Fibroblast of skin of left biceps (primary cell): ENCODE measurements at places on chromosomes 6 and 20.

DNA sequence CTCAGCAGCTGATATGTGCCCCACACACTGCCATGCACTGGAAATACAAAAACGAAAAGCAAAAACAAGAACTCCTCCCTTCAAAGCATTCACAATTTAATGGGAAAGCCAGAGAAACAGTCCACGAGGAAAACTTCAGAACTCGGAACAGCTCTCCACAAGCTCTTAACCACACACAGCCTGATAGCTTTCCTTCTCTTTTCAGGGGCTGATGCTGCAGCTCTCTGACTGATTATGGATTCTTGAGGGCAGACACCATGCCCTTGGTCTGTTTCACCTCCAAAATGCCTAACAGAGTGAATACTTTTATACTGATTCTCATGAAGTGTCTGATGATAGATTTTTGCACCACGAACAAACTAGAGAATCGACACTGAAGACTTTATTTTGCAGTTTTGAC is 282.1 kb downstream of the CD83 start:
- DNase-seq = no peak

- DNase-seq = no peak
Measured at GRCh38 chr6:163446549-163446948, 32.0 kb downstream of the QKI start.

GRCh38 chr20:58498470-58499068 is 16.6 kb downstream of the APCDD1L start:
- no peak for DNase-seq

DNA sequence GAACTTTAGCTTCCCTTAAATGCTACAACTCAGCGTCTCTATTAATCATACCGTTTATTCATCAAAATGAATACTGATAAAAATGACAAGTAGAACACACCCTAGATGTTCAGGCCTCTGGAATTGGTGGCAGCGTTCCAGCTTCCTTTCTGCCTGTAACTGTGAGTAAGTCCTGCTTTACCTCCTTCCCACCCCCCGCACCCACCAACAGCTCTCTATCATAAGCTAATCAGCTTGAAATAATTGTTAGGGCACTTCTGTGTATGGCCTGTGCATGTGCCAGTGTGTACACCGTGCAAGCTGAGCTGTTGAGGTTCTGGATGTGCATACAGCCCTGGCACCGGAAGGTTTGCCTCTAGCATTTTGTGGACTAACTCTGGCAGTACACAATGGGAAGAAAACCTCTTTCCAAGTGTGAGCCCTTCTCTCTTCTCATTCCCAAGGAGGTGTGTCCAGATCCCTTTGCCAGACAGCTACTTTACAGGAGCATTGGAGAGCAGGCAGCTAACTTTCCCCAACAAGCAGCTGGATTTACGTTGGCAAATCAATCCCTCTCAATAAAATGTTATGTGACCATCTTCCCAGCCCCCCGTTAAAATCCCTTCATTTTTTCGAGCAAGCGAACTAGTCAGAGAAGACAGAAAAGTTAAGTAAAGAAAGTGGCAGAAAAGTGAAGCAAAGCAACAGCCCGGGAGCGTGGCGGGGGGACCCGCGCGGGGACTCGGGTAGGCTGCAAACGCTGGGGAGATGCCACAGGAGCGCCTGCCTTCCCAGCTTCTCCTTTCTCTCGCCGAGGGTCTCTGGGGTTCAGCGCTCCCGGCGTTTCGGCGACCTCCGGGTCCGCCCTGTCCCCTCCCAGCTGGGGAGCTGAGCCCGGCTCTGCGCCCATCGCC is 803 bp upstream of the ADGRG6 start:
- DNase-seq = peak; percentile 28

GRCh38 chr20:49853640-49854039 is 41.0 kb downstream of the SLC9A8 start:
- no peak for DNase-seq

GRCh38 chr6:81769824-81770223 is 17.3 kb upstream of the TENT5A start:
- DNase-seq = no peak

DNA sequence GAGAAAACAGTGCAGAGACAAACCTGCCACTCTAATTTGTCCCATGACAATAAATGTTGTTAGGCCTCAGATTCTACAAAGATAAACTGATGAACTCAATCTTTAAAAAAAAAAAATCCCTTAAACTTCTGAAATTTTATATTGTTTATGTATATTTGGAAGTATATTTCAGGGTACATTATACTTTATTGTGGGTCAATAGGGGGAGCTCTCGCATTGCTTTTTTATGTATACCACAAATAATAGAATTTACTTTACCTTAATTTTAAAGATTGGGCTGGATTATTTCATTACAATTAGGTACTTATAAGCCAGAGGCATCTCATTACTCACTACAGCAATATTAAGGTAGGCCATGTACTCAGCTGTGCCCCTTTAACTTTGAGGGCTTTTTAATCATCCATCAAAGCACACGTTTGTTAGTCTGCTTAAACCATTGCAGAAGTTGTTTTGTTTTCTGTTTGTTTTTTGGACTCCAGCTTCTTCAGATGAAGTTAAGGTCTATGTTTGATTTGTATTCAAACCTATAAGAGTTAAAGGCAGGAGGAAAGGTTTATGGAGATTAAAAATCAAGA is 56.3 kb upstream of the EYA4 start:
- DNase-seq = no peak

DNA sequence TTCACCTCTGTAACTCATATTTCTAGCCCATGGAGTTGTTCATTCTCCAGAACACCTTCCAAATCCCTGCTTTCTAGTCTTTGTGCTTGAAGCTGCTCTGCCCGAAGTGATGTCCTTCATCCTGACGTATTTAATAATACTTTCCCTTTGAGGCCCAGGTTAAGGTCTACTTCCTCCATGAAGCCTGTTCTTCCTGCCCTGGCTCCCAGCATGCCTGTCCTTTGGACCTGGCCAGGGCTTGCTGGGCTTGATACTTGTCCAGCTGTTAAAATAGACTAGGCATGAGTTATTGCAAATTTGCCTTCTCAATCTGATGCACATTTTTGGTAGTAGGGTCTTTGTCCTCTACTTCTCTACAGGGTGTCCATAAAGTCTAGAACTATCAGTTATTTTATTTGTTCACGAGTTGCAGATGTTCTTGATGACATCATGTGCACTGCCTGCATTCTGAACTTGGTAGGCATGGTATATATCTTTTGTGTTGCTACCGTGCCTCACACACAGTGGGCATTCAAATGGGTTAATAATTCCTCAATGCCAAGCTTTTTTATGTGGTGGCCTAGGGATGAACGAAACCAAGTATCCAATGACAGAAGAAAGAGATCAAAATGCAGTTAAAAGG is 3.1 kb upstream of the MAP7 start:
- DNase-seq = no peak

DNA sequence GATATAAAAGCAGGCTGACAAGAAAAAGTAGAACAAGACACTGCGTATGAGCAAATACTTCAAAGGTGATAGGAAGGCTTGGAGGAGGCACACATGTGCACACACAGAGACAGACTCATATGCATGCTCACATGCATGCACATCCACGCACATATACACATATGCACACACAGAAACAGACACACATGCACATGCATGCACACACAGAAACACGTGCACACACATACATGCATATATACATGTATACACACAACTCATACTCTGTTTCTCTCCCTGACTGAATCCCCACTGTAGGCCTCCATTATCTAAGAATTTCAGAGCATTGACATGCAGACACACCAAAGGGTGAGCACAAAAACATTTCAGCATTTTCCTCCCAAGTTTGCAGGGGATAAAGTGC is 43.7 kb downstream of the VGLL2 start:
- no peak for DNase-seq

- no peak for DNase-seq
Measured at GRCh38 chr20:9570612-9571011, 56.2 kb downstream of the LAMP5 start.

DNA sequence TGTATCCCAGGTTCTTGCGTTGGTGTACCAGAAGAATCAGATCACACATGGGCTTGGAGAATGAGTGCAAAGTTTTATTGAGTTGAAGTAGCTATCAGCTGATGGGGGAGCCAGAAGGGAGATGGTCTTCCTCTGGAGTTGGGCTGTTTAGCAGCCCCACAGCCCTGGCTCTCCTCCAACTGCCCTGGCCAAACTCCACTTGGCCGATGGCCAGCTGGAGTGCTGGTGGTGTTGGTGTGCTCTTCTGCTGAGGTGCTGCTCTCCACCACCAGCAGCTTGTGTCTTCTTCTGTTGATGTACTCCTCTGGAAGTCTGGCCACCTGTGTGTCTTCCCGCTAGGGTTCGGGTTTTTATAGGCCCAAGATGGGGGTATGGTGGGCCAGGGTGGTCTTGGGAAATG is 172.8 kb downstream of the TINAG start:
- DNase-seq = no peak

- peak; percentile 4 for DNase-seq
Measured at GRCh38 chr6:170178561-170179477, 112.1 kb downstream of the DLL1 start.

GRCh38 chr6:160882791-160883279 is 108.7 kb upstream of the MAP3K4 start:
- no peak for DNase-seq

- DNase-seq = peak; percentile 51
Measured at GRCh38 chr6:23620911-23621401, 505.1 kb upstream of the NRSN1 start.

- DNase-seq = no peak
Measured at GRCh38 chr6:73624896-73625295, 28.9 kb downstream of the SLC17A5 start.

DNA sequence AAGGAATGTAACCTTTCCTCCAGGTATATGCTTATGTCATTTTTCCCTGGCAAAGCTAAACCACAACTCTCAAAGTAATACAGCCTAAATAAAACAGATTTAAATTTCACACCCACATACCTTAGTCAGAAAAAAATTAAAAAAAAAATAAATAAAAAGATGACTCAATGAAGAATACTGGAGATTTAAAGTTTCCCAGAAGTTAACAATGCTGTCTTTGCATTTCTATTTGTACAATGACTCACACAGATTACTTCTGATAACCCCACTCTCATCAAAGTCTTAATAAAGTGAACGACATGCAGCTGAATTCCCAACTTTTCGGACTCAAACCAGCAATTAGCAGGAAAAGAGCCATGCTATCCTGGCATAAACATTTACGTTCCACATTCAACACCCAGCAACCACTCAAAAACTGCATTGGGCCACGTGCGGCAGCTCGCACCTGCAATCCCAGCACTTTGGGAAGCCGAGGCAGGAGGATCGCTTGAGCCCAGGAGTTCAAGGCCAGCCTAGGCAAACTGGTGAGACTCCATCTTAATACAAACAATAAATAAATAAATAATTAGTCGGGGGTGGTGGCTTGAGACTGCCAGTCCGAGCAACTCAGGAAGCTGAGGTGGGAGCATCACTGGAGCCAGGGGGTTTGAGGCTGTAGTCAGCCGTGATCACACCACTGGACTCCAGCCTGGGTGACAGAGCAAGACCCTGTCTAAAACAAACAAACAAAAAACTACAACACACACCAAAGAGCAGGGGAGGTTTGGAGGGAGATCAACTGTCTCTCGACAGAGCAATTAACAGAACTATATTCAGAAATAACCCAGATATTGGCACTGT is 130.5 kb downstream of the WDR27 start:
- DNase-seq = no peak

- peak; percentile 70 for DNase-seq
Measured at GRCh38 chr6:105359419-105360370, 43.2 kb downstream of the PREP start.

DNA sequence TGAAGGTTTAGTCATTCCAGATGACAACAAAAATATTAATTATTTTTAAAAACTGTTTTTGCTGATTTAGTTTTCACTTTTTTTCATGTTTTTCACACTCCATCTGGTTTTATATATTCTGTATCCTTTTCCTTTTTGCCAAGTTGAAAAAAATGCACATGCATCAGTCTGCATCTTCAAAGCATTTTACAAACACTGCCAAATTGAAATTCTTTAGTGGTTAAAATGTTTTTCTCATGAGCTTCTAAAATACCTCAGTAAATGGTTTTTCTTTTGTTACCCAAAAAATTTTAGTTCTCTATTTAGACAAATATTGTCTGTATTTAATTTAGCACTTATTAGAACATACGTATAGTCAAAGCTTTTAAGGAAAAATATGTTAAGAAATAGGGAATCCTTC is 386.9 kb upstream of the HSF2 start:
- peak; percentile 73 for DNase-seq

DNA sequence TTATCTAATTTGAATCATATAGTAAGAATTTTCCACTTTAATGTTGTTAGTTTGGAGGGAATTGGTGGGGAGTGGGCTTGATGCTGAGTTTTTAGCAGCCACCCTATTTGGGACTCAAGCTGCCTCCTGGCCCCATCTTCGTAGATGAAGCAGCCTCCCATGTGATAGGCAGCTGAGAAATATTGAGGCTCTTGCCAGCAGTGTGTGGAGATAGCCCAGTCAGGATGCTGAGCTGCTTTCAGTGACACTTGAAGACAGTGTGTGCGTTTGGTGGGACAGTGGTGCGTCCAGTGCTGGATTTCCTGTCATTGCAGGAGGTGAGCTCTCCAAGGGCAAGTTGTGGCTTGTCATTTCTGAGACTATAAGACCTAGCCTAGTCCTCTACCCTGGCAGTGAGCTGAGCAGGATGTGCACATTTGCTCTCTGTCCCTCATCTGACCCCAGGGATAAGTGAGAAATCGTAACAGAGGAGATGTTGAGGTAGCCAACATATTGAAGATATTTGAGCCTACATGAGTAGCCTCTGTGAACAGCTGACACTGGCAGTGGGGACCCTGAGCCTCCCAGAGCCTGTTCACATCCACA is 47.9 kb upstream of the RNF8 start:
- no peak for DNase-seq

DNA sequence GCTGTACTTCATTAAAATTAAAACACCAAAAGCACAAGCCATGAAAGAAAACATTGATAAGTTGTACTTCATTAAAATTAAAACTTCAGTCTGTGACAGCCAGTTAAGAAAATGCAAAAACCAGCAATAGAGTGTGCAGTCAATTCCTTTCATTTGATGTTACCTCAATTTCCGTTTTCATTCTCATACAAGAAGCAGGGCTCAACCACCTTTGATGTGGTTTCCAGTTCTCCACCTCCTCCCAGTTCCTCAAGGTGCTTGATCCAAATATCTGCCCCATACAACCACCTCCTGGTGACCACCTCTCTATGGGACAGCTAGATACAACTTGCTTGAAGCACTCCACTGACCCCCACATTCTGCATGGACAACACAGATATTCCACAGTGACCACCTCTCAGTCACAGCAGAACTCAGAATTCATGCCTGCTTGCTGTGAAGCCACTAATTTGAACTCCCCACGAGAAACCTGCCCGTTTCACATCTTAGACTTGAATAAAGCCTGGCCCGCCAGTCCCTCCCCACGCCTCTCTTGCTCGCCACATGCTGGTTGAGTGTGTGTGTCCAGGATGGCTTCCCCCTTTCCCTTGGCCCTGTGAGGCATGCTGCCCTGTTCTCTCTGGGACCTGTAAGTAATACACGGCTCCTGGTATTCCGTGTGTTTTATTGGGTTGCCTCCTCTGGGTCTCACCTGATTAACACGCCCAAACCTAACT is 66.1 kb downstream of the FAM50B start:
- DNase-seq = no peak
